ENCODE measurements at places on chromosomes 2 and 18.

DNA sequence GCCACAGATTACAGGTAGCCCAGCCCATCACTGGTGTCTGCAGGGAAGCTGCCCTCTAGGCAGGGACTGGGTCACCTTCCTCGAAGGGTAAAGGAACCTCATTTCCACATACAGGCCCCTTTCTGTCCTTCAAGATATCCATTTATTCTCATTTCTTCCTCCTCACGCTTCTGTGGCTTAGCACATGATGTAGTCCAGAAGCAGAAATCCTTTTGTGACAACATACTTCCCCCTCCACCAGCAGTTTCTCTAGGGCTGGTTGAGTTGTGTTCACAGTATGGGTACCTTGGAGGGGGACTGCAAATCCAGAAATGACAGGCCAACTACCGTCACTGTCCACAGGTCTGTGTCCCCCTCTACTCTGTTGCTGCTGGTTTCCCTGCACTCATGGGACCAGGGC lies 364.9 kb downstream of the ANAPC1 start:
- no peak for DNase-seq

GRCh38 chr2:120400551-120400950 lies 54.6 kb downstream of the INHBB start:
- peak; percentile 9 for DNase-seq

- DNase-seq: peak; percentile 82
Measured at GRCh38 chr2:23042216-23042906, 342.6 kb upstream of the KLHL29 start.

DNA sequence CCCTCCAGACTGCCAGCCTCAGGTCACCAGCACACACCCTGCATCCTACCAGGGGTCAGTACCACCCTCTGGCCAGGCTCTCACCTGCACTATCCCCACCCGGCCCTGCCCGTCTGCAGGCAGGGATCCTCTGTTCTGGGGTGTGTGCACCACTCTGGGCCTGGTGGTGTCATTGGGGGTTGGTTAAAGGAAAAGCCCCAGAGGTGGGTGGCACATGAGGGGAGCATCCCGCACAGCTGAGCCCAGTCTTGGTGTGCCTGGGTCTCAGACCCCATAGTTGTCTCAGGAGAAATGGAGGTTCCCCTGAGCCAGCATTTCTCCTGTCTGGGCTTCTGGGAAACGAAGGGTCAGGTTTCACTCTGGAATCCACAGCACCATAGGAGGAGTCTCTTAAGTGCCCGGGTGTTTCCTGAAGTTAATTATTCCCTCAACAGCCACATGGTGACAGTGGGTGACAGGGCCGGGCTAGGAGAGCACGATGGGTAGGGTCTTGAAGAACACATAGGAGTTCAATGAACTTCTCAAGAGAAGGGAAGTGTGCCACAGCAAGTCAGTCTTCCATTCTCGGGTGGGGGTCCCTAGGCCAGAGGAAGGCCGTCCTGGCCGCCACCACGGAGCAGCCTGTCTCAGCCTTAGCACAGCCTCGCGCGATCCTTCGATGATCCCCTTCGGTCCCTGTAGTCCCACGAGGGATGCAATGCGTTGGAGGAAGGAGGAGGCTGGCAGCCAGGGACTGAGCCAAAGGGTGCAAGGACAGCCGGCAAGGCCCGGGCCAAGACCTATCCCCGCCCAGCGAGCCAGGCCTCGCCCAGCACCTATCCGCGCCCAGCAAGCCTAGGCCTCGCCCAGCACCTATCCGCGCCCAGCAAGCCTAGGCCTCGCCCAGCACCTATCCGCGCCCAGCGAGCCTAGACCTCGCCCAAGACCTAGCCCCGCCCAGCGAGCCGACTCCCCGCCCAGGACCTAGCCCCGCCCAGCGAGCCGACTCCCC lies 1.1 kb upstream of the FARP2 start:
- peak; percentile 57 for DNase-seq

DNA sequence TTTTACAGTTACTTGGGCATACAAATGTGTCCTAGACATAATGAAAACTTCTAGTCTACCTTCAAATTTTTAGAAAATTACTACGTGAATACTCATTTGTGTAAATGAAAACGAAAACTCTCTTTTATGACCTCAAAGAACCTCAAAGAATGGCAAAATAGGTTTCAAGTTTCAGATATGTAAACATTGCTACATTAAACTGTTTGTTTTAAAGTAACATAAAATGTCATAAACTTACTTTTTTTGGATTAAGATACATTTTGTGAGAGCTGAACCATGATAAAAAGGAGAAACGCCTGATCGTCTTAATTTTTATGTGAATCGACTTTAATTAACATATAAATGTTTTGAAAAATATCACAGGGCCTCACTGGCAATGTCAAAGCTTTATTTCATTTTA lies 91.4 kb downstream of the PPP1R1C start:
- DNase-seq: no peak
